ENCODE measurements at places on chromosomes 2 and 18. TPM values are rescaled to one million over a fixed set of nuclear protein-coding genes. Genes with fewer than 3 reads are reported as not detected.

The FAM98A gene
- 28.8 TPM for total RNA-seq

The TDRD15 gene
- not detected for total RNA-seq

The CD8B gene
- not detected for total RNA-seq

The SERPINB13 gene
- not detected for total RNA-seq

The CCDC85A gene
- 34.4 TPM for total RNA-seq

The SP140L gene
- 1.3 TPM for total RNA-seq

The MDH1B gene
- total RNA-seq: 4.7 TPM

The PDE1A gene
- total RNA-seq: 51.0 TPM

The CCL20 gene
- not detected for total RNA-seq

Data from parietal lobe (tissue), 2 donors.